HS-5 (cell line): ENCODE measurements at places on chromosomes 4 and X.
A peak's percentile ranks its signal among the peaks of the same experiment; 100 is the strongest.

DNA sequence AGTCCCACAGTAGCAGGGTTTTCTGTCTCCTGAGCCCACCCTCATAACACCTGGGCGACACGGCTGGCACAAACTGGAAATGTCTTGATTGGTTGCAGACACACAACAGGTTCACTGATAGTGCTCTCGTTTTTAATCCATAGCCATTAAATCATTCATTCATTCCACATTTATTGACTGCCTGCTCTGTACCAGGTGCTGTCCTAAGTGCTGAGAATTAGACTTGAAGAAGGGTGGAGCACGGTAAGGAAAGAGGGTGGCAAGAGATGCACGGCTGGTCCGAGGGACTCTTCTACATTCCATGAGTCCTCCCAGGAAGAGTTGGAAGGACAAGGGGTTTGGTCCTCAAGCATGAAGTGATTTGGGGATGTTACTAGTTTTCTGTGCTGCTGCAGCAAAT lies 100.0 kb downstream of the RELL1 start:
- no peak for DNase-seq

GRCh38 chr4:138761638-138762220 lies 253.9 kb upstream of the NOCT start:
- DNase-seq, result peak; percentile 61

- no peak for DNase-seq
These were observed 741.6 kb downstream of the TRAM1L1 start for GRCh38 chr4:116343809-116344208.

- no peak for DNase-seq
These were observed 5.2 kb upstream of the SMIM10L2A start for GRCh38 chrX:135416546-135416945.

DNA sequence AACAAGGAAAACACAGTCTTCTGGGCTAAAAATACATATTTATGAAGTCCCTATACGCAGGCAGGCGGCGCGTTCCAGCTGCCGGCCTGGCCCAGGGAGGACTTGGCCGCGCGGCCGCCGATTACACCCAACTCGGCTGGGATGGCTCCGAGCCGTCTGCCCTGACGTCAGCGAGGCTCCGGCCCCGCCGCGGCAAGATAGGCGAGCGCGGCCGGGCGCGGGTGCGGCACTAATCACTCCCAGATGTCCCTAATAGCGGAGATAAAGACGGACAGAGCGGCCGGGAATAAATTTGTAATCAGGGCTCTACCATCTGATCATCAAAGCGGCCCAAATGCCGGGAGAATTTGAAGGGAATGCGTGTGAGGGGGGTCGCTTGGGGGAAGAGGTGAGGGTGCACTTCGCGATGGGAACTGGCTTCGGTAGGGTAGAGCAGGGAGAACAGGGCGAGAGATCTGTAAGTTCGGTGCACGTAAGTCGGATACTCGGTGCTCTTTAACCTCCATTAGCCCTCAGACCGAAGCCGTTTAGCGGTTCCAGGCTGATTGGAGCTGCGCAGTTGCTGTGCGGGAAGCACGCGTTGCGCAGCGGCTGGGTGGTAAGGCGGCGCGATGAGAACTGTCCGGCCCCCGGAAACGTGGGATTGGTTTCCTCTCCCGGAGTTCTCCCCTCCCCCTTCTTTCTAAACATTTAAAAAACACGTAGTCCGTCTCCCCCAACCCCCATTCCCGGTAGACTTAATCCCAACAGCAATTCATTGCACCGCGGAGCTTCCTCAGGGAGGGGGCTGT lies 7.7 kb downstream of the HAND2 start:
- DNase-seq, result no peak

DNA sequence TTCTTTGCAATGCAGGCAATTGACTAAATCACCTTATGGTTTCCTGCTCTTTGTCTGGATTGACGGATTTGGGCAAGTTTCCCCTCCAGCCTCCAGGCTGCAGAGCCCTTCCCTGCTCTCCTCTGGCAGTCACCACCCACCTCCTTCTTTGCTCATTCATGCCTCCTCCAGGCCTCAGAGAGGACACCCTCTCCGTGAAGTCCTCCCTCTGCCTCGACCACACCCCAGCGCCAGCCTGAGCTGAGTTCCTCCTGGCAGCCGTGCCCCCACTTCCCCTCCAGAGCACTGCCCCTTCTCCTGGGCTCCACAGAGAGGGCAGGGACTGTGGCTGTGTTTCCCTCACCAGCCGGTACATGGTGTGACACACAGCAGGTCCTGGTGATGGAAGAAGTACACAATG lies 53.7 kb downstream of the DCTD start:
- DNase-seq, result no peak

GRCh38 chr4:13285336-13285735 lies 198.8 kb downstream of the RAB28 start:
- DNase-seq, result no peak

DNA sequence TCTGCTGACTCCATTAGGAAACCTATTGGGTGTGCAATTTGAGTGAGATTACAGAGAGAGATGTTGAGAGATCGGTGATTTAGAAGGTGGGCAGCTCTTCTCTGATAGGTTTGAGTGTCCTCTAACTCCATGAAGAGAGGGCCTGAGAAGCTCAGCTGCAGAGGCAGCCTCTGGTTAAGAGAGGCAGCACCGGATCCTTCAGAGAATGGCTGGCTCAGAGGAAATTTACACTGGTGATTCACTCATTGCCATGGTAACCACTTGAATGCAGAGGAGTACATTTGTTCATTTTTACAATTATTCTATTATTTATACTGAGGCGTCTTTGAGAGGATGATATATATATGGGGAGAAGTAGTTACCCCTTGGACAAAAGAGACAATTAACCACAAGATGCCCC lies 171.7 kb downstream of the PDGFRA start:
- DNase-seq, result peak; percentile 36

- DNase-seq, result no peak
These were observed 876 bp downstream of the HPRT1 start for GRCh38 chrX:134460862-134461220.
